ENCODE measurements at places on chromosomes 3 and 15.
A peak's percentile ranks its signal among the peaks of the same experiment; 100 is the strongest.

DNA sequence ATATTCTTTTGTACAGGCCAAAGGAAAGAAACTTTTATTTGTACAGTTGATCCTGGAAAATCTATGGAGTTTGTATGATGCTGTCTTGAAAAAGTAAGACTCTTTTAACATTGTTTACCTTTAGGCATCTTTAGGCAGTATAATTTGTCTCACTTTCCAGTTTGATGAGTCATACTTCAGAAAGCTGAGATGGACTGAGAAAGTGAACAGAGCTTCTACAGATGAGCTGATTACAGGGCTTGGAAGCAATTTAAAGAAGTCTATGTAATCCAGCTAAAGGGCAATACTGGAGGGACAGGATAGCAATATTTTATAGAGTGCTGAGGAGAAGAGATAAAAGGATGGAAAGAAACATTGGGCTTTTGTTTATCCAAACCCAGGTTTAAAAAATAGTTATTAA, 123.5 kb upstream of the GOLGA6L4 start:
- no peak for DNase-seq

DNA sequence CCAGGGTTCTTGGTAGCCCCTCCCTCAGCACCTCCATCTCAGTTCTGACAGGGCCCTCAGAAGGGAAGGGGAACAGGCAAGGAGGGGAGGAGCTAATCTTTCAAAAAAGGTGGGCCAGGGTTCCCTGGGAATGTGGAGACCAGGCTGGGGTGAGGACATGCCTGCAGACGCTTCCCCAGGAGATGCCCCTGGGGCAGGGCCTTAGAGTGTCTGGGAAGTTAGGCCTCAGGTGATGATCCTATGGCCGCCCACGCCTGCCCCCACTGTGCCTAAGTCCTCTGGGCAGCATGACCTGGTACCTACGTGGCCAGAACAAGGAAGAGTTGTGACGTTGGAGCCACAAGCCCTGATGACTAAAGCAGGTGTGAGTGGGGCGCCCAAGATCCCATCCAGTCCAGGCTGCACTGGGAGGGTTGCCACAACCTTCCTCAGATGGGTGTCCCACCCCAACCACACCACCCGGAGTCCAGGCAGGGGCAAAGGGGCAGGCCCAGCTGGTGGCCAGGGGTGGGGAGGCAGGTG, 3.9 kb upstream of the SEMA3B start:
- no peak for DNase-seq

DNA sequence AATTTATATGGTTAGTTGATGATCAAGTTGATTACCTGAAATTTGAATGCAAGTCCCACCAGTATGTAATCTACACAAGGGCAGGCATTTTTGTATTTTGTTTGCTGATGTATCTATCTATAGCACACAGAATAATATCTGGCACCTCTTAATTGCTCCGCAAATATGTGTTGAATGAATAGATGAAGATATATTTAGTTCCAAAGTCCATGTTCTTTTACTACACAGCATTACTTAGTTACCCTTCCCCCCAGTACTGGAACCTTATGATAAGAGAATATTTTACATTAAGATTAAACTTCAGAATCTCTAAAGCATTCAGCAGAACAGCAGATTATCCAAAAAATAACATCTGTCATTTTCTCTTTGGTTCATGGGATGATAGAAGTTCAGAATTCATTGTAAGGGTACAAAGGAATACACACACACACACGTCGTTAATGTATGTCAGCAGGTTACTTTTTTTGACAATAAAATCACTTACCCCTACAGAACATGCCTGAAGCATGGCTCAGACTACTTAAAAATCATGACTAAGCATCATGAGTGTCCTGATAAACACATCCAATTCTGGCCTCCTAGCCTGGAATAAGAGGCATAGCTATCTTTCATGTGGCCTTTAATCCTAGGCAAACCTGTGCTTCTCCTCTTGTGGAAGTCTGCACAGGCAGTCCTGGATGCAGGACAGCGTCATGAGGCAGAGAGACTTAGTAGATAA, 148.9 kb upstream of the TBC1D5 start:
- no peak for DNase-seq

DNA sequence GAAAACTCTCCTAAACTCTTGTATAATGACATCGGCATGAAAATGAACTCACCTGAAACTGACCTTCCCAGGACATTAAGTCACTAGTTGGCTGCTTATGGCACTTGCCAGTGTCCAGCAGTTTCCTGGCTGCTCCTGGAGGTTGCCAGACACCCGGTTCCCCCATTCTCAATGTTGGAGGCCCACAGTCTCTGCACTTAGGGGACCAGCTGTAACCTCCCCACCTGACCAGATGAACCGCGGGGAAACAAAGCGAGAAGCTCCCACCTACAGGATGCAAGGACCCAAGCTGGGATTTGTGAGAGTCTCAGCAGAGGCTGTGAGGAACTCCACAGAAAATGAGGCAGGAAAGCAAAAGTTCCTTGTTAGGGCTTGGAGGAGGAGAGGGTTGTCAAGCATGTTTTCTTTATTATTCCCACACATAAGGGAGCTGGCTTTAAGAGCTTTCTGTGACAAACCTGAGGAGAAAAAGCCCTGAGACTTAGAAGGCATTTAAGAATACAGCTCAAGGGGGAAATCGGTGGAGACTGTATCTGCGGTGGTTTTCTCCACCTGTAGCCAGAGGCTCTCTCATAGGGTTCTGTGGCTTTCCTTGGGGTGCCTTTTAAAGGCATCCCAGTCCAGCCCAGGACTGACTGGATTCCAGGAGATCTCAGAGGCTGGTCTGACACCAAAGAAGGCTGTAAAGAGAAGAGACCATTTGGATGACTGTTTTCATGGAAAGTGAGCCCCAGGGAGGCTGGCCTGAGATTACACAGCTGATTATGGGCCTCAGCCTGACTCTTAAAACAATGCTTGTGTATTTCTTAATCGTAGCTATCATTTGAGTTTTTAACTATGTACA, 4.6 kb downstream of the TPM1 start:
- peak; percentile 76 for DNase-seq

GRCh38 chr15:93028111-93028631, 60.8 kb downstream of the RGMA start:
- no peak for DNase-seq

- DNase-seq, result no peak
These were observed 52.7 kb upstream of the ATOSA start for GRCh38 chr15:52731732-52732470.

GRCh38 chr3:109863701-109864100, 526.4 kb upstream of the DPPA4 start:
- no peak for DNase-seq

All from kidney glomerular epithelial cell (primary cell).